ENCODE measurements at places on chromosomes 11 and 22.

- DNase-seq = peak; percentile 92
Observed at GRCh38 chr11:66579017-66579606, 10.7 kb upstream of the CTSF start.

DNA sequence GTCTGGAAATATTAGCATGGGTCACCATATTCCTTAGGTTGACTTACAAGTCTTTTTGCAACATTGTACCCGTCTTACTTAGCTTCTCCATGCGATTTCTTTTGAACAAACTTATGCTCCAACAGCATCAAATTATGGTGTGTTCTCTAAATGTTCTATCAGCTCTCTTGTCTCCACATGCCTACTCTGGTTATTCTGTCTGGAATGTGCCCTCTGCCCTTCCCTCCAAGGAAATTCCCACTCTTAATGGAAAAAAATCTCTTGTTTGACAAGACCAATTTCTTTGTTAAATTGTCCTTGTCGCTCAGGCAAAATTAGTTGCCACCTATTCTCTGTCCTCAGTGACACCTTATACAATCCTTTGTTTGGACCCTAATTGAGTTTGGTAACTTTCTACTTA, 522.8 kb upstream of the LUZP2 start:
- DNase-seq = no peak

DNA sequence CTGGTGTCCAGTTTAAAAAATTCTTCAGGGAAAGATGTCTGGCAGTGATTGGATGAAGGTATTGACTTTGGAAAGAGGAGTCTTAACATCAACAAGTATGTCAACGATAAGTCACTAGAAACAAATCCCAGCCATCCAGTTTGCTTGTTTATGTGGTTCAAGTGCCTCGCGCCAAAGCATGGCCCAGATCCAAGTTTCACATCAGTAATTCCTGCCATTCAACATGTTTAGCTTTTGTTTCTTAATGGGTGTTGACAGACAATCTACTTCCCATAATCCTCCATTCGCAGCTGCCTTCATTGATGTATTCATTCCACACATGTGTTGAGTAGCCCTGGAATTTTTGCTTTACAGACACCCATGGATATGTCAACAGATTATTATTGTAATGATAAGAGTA, 77.8 kb downstream of the UBASH3B start:
- no peak for DNase-seq

DNA sequence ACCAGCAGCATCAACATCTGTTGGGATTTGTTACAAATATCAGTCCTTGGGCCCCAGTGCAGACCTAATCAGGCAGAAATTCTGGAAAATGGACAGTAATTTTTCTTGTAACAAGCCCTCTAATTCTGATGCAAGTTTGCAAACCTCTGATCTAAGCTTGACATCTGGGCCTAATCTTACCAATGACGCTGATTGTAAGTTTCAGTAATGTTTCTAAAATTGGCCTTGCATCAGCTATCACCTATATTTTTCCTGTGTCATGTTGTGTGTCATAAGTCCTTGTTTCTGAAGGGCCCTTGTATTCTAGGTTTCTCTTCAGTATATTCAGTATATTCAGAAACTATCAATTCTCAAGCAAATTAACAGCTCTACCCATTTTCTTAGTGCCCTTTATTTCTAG, 36.4 kb downstream of the ZNF215 start:
- no peak for DNase-seq

DNA sequence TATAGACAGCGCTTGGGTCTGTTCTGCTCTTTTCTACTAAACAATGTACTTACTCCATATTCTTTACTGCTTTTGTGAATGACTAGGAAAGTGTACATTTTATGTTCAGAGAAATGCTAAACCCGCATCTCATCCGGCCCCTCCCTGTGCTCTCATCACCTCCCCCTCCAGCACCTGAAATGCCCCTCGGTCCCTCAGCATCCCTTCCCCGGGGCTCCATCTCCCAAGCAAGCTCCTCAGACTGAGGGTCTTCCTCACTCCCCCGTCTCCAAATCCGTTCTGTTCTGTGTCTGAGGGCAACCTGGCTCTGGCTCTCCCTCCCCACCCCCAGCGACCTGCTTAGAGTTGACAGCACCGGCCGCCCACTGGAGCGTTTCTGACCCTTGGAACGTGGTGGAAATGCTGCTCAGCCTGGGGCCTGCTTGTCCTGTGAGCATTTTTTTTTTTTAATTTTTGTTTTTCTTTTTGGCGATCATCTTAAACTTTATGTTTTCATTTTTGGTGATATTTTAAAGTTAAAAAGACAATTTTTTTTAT, 1.4 kb downstream of the SELENOO start:
- DNase-seq = no peak

- no peak for DNase-seq
Observed at GRCh38 chr22:38953091-38953490, 4.3 kb upstream of the APOBEC3A start.

DNA sequence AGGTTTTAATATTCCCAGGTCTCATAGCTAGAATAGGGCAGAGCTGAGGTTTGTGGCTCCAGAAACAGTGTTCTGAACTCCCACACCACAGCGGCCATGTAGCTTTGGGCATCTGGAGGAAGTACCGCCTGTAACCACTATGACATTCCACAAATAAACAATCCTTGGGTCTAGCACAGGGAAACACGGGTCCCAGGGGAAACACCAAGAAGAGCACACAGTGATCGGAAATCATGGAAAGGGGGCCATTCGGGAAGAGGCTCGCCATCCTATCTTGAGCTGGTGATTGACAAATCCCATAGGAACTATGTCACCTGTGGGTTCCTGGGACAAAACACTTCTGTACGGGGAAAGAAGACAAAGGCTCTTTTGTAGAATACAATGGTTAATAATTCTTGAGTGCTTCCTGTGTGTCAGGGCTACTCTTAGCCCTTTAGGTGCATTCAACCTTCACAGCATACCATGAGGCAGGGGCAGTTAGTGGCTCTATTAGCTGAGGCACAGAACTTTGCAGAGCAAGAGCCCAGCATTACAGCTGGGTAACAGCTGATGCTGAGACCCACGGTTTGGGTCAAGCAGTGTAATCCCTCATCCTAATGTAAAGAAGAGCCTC, 514.2 kb downstream of the NTM start:
- DNase-seq = no peak

- no peak for DNase-seq
Observed at GRCh38 chr11:134666273-134667174, 254.5 kb upstream of the B3GAT1 start.

GRCh38 chr11:36074941-36075431, 131.1 kb downstream of the LDLRAD3 start:
- DNase-seq = no peak

DNA sequence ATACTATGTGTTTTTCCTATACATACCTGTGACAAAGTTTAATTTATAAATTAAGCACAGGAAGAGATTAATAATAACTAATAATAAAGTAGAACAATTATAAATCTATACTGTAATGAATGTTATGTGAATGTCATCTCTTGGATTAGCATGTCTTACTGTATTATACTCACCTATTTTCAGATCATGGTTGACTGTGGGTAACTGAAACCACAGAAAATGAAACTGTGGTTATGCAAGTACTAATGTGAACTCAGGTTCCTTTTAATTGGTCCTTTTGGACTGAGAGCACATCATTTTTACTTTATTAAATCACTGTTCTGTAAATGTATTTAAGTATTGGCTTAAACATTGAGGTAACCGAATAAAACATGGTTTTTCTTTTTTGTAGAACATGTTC, 108.8 kb downstream of the PPP6R3 start:
- no peak for DNase-seq

DNA sequence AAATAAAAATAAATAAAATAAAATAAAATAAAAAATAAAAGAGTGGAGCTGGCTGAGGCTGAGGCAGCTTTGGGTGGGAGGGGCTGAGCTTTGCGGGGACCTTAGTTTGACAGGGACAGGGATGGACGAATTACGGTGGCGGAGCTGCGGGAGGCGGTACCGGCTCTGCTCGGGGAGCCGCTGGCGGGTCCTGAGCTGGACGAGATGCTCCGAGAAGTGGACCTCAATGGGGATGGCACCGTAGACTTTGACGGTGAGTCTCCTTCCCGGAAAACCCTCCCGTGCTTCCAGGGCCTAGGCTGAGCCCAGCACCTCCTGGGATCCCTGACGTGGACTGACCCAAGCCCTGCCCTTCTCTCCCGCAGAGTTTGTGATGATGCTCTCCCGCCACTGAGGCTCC, 3.1 kb downstream of the CABP4 start:
- no peak for DNase-seq

DNA sequence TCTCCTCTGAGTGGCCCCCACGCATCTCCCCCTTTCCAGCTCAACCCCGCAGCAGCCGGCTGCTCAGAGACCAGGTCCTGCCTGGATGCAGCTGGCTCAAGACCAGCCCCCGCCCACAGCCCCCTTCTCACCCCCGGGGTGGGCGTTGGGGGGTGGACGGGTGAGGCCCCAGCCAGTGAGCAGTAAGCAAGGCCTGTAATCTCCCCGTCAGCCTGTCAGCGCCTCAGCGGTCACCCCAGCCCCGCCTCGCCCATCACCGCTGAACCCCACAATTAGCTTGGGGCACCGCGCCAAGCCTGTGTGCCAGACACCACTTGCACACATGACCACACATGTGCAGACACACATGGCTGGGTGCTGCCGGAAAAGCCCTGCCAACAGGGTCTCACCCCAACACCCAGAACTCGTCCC, 5.9 kb downstream of the PLXNB2 start:
- DNase-seq = no peak

DNA sequence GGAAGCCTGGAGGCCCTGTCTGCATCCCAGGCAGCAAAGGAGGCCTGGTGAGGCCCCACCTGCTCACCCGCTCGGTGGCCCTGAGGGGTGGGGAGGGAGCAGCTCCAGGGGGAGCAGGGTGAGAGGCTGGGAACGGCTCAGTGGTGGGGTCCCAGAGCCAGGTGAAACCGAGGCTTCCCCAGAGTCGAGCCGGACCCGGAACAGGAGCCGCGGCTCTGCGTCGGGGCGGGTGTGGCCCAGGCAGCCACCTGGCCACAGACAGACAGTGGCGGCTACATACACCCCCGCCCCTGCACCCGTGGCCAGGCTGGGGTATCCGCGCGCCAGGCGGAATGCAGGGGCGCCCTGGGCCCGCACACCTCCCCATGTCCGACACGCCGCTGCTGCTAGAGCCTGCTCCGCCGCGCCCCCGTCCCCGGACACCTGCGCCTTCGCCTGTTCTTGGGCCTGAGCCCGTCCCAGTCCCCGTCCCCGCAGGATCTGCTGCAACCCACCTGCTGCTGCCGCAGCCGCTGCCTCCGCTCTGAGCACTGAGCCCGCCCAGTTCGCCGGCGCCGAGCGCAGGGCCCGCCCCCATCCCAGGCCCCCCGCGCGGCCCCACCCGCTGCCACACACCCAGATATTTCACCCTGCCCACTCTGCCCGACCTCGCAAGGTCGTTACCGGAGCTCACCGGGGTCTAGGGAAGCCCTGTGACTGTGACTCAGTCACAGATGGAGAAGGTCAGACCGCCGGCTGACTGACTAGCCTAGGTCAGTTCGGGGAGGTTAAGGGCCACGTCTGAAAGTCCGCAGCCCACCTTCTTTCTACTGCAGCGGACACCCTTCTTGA, at the start of gene SLC7A4:
SLC7A4 (minus strand) TSS at position 525 of the 831 bp plus-strand sequence. CDS start 749 bp downstream, outside the sequence.
- no peak for DNase-seq

GRCh38 chr11:81484196-81484595, 1249.5 kb downstream of the FAM181B start:
- DNase-seq = no peak

DNA sequence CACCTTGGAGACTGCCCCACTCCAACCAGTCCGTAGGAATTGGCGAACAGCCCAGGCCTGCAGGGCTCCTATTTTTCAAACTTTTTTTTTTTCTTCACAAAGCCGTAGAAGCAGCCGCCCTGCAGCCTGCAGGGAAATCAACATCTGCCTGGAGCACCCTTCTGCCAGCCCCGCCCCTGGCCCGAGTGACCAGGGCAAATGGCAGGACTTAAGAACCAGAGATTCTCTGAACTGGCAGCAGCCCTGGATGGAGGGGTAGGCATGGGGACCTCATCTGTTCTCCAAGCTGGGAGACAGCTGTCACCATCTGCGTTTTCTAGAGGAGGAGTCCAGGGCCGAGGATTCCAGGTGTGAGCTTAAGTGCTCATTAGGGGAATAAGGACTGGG, 5.6 kb downstream of the SCN2B start:
- no peak for DNase-seq

GRCh38 chr11:133942577-133942976, 14.2 kb downstream of the IGSF9B start:
- DNase-seq = no peak

DNA sequence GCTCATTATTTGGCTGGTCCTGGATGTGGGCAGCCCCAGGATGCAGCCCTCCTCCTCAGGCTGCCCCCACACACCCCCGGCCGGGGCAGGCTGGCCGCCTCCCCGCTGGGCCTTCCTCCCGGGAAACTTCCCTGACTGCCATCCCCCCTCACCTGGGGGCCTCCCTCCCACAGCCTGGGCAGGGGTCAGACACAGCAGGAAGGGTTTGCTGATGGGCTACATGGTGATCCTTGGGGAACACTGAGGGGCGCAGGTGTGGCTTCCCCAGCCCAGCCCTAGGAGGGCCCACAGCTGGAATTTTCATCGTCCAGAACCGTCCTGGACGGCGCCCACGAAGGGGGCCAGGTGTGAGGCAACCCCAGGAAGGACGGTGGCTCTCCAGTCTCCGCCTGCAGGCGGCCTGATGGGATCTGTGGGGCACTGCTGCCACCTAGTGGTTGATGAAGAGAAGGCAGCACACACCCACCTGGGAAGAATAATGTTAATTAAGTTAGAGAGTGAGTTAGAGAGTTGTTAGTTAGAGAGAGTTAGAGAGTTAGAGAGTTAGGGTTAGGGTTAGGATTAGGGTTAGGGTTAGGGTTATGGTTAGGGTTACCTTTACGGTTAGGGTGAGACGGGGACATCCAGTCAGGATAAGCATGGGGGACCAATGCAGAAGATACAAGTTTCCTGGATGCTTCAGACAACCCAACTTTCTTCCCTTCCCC, 75.9 kb upstream of the PRR5 start:
- peak; percentile 53 for DNase-seq

DNA sequence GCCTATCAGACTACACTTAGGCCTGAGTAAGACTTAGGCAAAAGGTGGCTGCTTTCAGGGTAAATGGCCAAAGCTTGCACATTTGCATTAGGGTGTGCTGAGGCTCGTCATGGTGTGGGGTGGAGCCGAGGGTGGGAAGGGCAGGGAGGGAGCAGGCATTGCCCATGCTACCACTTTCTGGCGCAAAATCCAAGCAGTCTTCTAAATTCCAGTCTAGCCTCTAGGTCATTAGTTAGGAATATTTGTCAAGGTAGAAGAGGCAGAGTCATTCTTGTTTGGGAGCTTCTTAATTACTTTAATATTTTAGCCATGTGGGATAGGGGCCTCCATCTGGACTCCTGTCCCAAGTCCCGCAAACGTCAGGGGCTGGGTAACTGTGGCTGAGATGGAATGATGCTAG, 28.6 kb downstream of the SCUBE1 start:
- DNase-seq = no peak
